ENCODE measurements at places on chromosomes 4 and X.

- no peak for DNase-seq
These were observed 17.4 kb upstream of the ADH4 start for GRCh38 chr4:99161373-99162099.

GRCh38 chrX:44080083-44080482 is 106.9 kb upstream of the NDP start:
- no peak for DNase-seq

DNA sequence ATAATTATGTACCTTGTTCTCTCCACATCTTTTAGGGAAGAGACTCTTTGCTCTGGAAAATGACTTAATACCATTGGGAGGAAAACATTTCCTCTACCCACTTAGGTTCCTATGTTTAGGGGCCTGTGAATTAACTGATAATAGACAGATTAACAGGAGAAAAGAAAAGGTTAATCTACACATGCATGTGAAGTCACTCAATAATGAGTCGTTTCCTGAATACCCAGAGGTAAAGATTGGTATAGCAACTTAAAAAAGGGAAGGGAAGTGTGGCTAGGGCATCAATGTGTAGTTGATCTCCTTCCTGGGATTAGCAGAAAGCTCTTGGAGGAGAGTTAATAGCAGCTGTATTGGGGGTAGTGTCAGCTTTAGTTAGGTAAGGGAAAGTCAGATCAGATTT is 419.5 kb upstream of the ATOH1 start:
- no peak for DNase-seq

DNA sequence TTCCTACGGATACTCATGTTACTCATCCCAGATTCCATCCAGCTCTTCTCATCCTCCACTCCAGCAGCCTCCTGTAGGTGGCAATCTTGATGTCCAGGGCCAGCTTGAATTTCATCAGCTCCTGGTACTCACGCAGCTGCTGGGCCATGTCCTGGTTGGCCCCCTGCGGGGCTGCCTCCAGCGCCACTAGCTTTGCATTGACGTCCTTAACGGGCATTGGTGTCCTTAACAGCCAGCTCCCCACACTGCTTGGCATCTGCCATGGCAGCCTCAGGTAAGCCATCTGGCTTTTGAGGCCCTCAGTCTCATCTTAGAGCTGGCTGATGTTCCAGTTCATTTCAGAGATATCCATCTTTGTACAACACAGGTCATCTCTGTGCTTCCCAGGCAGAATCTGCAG is 223.7 kb downstream of the FGF13 start:
- no peak for DNase-seq

GRCh38 chrX:109911046-109911445 is 91.9 kb upstream of the TMEM164 start:
- DNase-seq = peak; percentile 6

- no peak for DNase-seq
These were observed 42.5 kb downstream of the MAMLD1 start for GRCh38 chrX:150405576-150405975.

GRCh38 chrX:20315140-20315539 is 48.4 kb upstream of the RPS6KA3 start:
- DNase-seq = no peak

DNA sequence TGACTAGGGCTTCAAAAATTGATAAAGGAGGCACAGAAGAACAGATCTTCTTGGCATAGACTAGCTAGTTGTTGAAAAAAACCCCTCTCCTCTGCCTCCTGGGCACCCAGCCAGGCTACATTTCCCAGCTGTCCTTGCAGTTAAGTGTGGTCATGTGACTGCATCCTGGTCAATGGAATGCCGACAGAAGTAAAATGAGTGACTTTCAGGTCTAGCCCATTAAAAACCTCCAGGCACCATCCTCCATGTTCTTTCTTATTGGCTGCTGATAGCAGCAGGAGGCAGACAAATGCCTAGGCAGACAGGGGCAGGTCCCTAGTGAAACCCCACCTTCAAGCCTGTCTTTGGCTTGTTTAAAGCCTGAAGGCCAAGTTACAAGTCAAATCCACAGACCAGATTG is 35.3 kb downstream of the ATXN3L start:
- no peak for DNase-seq

- DNase-seq = peak; percentile 95
These were observed at the start of gene ALPK1 for GRCh38 chr4:112296949-112297880. TSS of gene ALPK1 (plus strand) at chr4:112297369.

DNA sequence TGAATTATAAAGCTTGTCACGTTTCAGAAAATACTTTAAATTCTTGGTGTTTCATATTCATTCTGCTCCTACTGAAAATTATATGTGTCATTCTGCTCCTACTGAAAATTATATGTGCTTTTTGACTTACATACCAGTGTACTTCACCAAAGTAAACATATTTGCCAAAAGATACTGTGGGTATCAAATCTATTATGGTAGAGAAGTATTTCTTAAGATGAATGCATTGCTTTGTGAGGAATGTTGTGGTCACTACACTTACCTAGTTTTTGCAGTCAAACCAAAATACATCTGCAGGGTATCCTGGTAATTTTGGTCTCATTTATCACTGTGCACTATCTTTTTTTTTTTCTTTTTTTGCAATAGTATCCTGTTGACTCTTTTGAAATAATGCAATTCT is 287.7 kb upstream of the MAD2L1 start:
- DNase-seq = no peak

GRCh38 chr4:154292589-154292988 is 199.0 kb downstream of the DCHS2 start:
- DNase-seq = no peak

DNA sequence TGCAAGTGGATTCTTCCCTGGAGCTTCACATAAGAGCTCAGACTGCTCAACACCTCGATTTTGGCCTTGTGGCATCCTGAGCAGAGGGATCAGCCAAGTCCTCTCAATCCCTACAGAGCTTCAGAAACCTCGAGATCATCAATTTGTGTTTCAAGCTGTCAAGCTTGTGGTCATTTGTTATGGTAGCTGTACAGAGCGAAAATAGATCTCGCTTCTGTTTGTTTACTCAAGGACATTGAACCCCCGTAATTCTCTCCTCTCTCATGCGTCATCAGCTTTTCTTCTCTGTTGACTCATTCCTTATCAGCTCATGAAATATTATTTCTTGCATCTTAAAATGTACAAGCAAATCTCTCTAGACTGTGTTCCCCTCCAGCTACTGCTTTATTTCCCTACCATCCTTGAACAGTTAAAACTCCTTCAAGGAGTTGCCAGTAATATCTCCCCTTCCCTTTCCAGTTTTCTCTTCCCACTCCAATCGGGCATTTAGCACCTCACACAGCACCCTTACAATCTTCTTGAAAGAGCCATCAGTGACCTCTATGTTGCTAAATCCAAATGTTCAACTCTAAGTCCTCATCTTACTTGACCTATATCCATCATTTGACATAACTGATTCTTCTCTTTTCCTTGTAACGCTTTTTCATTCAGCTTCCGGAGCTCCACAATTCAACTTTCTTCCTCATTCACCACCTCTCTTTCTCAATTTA is 106.2 kb upstream of the FAT1 start:
- no peak for DNase-seq

GRCh38 chrX:78748846-78749245 is 1.3 kb downstream of the LPAR4 start:
- DNase-seq = no peak

DNA sequence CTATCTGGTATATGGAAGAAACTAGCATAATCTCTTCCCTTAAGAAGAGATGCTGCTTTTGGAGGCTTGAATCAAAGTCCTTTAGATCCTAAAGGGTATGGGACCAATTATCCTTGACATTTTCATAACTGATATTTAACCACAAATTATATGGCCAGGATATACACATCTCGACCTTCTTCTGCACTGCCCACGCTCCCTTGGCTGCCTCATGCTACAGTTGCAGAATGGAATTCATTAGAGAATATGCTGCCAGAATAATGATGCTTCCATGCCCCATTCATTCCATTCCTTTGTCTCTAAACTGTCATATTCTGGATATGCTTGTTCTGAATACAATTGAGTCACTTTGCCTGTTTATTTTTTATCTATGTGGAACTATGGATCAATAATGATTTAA is 157.1 kb upstream of the PACRGL start:
- no peak for DNase-seq

DNA sequence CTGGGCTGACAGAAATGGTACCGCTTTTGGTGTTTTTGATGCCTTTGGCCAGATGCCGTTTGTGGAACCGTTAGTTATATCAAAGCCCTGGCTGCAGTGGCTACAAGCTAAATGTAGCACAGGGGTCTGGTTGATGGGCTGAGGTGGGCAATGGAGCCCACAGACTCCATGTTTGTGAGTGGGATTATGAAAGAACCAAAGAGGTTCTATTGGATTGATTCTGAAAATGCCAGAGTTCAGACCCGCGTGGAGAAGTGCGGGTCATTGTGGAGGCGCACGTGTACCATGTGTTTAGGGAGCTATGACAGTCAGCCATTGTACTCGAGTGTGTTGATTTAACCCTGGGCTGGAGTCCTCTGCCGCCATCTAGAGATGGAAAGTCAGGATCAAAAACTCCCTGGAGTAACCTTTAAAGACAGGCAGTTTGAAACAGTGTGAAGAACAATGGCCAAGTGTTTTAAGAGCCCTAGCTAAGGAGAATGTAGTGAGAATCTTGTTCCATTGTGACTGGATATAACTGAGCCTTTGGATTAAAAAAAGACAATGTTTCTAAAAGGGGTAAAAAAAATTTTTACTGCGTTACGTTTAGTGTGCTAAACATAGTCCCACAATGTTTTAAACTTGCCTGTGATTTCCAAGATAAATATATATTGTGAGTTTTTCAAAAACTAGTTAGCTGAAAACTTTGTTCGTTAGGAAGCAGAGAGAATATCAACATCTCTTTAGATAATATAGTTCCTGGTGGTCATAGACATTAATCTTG is 12.7 kb downstream of the ART3 start:
- peak; percentile 85 for DNase-seq

DNA sequence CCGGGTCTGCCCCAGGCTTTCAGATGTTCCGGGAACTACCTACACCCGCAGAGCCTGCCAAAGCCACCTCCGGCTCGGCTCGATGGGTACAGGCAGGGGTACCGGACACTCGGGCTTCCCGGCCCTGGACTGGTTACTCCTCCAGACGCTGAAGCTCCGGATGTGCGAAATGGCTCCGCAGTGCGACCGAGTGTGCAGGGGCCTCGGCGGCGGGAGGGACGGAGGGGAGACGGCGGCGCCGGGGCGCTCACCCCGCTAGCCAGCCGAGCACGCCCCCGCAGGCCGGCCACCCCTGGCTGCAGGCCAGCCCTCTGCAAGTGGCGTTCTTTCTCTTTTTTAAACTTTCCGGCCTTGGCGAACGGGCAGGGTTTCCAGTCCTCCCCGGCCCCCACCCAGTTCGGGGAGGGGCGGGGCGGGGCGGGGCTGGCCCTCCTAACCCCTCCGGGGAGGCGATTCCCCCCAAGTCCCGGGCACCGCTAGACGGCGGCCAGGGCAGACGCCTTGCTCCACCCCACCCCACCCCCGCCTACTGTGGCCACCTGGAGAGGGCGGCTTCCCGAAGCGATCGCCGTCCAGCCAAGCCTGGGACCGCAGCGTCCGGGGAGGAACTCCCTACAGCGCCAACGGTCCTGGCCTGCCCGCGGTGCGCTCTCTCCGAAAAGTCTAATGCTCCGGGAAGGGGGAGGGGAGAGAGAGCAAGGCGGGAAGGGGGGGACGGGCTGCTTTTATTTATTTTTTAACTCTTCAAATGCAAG is 7.5 kb downstream of the BCOR start:
- DNase-seq = no peak
